ENCODE measurements at places on chromosomes 6 and 20. TPM values are rescaled to one million over a fixed set of nuclear protein-coding genes. Genes with fewer than 3 reads are reported as not detected.

Gene TRAM2
- 56.7 TPM for total RNA-seq

Gene EBF4
- 1.1 TPM for total RNA-seq

Gene LPA
- not detected for total RNA-seq

Gene TFAP2D
- total RNA-seq = not detected

Gene ERVFRD-1
- total RNA-seq = 0.22 TPM

Gene HLA-DPA1
- not detected for total RNA-seq

Gene LTA
- not detected for total RNA-seq

Gene ZBTB12
- 1.4 TPM for total RNA-seq

Gene RCAN2
- total RNA-seq = 0.88 TPM

Gene HLA-DOB
- total RNA-seq = not detected

Gene IMPG1
- not detected for total RNA-seq

Gene TP53TG5
- not detected for total RNA-seq

Gene OR2H1
- total RNA-seq = not detected

Gene NR2E1
- not detected for total RNA-seq

Gene SAMD3
- 9.6 TPM for total RNA-seq

Gene SCRT2
- not detected for total RNA-seq

Gene TNXB
- 81.8 TPM for total RNA-seq

Gene MSH5
- 26.8 TPM for total RNA-seq

Gene SLC2A4RG
- total RNA-seq = 27.6 TPM

Gene FAM83D
- 37.2 TPM for total RNA-seq

All from placental pericyte (primary cell).